ENCODE measurements at places on chromosomes 2 and 18. TPM values are rescaled to one million over a fixed set of nuclear protein-coding genes. Genes with fewer than 3 reads are reported as not detected.

The DLX1 gene
- 0.21 TPM for polyA plus RNA-seq

GRCh38 chr2:136211701-136212100 is 93.8 kb upstream of the CXCR4 start:
- no peak for DNase-seq
- H3K27me3 ChIP-seq: no peaks in the 10 kb centered on the region
- H3K27ac ChIP-seq: no peak overlapping the region
- peaks cover 6% of the 10 kb centered on the region for H3K4me1 ChIP-seq
- no peaks in the 10 kb centered on the region for H3K36me3 ChIP-seq
- no peak overlapping the region for H3K4me3 ChIP-seq

- no peak overlapping the region for H3K27ac ChIP-seq
- H3K4me3 ChIP-seq: no peak overlapping the region
- H3K36me3 ChIP-seq: no peaks in the 10 kb centered on the region
- H3K27me3 ChIP-seq: no peaks in the 10 kb centered on the region
- no peaks in the 10 kb centered on the region for H3K4me1 ChIP-seq
Measured at GRCh38 chr2:49982871-49983270, 828.6 kb upstream of the FSHR start.

GRCh38 chr2:143802871-143803650 is 673.8 kb downstream of the ARHGAP15 start:
- no peaks in the 10 kb centered on the region for H3K36me3 ChIP-seq
- H3K4me3 ChIP-seq: no peak overlapping the region
- H3K27ac ChIP-seq: no peak overlapping the region
- DNase-seq: no peak

DNA sequence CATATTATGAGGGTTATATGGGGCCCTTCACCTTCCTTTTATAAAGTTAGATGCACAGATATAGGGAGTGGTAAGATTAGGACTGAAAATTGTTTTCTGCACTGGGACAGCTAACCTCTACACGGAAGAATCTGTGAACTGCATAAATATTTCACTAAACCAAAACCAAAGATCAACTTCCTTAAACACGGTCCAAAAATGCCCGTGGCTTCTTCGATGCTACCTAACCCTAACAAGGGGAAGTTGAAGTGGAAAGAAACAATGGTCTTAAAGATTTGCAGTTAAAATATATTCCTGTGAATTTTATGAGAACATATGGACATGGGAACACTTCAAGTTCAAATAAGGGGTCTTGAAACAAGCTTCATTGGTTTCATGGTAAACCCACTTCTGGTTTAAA is 33.3 kb upstream of the PAX3 start:
- H3K36me3 ChIP-seq: no peaks in the 10 kb centered on the region
- no peak overlapping the region for H3K4me3 ChIP-seq
- DNase-seq: no peak
- H3K27me3 ChIP-seq: no peaks in the 10 kb centered on the region
- H3K27ac ChIP-seq: no peak overlapping the region

DNA sequence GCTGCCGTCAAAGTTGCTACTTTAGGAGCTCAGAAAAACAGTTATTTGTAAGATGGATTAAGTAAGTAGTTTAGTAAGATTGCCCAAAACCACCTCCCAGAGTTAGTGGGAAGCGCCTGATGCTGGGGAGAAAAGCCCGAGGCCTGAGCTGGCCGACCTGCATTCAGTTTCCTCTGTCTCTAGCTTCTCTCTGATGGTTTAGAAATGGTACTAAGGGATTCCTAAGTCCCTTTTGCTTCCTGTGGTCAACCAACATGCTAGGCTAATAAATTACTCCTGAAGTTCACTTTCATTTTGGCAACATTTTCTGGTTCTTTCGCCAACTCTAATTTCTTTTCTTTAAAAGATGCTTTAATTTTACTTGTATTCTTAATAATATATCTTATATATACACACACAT is 60.1 kb downstream of the ASAP2 start:
- H3K27me3 ChIP-seq: no peaks in the 10 kb centered on the region
- H3K4me3 ChIP-seq: no peak overlapping the region
- H3K36me3 ChIP-seq: no peaks in the 10 kb centered on the region
- no peak overlapping the region for H3K27ac ChIP-seq
- no peak for DNase-seq

The RAMP1 gene
- 13.9 TPM for polyA plus RNA-seq

DNA sequence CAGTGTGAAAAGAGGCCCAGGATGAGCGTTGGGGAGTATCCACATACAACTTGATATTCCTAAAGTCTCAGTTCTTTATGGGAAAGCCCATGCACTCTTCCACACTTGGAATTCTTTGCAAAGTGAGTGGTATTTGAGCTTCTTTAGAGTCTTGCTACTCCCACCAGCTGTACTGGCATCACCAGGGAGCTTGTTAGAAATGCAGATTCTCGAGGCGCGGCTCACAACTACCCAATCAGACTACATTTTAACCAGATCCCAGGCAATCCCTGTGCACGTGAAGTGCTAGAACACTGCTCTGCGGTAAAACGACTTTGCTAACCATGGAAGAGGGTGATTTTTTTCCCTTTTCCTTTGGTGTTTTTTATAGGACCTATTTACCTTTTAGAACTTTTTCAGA is 184.7 kb downstream of the NEDD4L start:
- no peaks in the 10 kb centered on the region for H3K4me1 ChIP-seq
- no peaks in the 10 kb centered on the region for H3K27me3 ChIP-seq
- H3K4me3 ChIP-seq: no peak overlapping the region
- H3K27ac ChIP-seq: no peak overlapping the region
- DNase-seq: no peak

GRCh38 chr18:50193796-50194630 is 934 bp downstream of the MYO5B start:
- peaks cover 14% of the 10 kb centered on the region for H3K4me1 ChIP-seq
- H3K27ac ChIP-seq: no peak overlapping the region
- no peaks in the 10 kb centered on the region for H3K27me3 ChIP-seq
- no peaks in the 10 kb centered on the region for H3K36me3 ChIP-seq
- peak; percentile 22 for DNase-seq

- no peaks in the 10 kb centered on the region for H3K36me3 ChIP-seq
- DNase-seq: peak; percentile 3
- H3K4me3 ChIP-seq: no peak overlapping the region
- no peak overlapping the region for H3K27ac ChIP-seq
- H3K27me3 ChIP-seq: no peaks in the 10 kb centered on the region
Measured at GRCh38 chr2:128777196-128778035, 458.7 kb upstream of the HS6ST1 start.

- H3K36me3 ChIP-seq: no peaks in the 10 kb centered on the region
- H3K4me3 ChIP-seq: no peak overlapping the region
- H3K27me3 ChIP-seq: no peaks in the 10 kb centered on the region
- no peak for DNase-seq
- H3K27ac ChIP-seq: no peak overlapping the region
- no peaks in the 10 kb centered on the region for H3K4me1 ChIP-seq
Measured at GRCh38 chr2:171367692-171368091, 66.1 kb downstream of the METTL8 start.

- no peak overlapping the region for H3K27ac ChIP-seq
- no peak overlapping the region for H3K4me3 ChIP-seq
- no peaks in the 10 kb centered on the region for H3K36me3 ChIP-seq
- no peaks in the 10 kb centered on the region for H3K4me1 ChIP-seq
- no peaks in the 10 kb centered on the region for H3K27me3 ChIP-seq
Measured at GRCh38 chr18:70197844-70198243, 7.6 kb downstream of the RTTN start.

GRCh38 chr18:53234610-53235009 is 894.6 kb downstream of the DCC start:
- no peak overlapping the region for H3K4me3 ChIP-seq
- H3K36me3 ChIP-seq: no peaks in the 10 kb centered on the region
- H3K4me1 ChIP-seq: no peaks in the 10 kb centered on the region
- no peak overlapping the region for H3K27ac ChIP-seq
- DNase-seq: no peak

The GTF2A1L gene
- 99.0 TPM for polyA plus RNA-seq

The NEB gene
- 18.6 TPM for polyA plus RNA-seq

- no peak overlapping the region for H3K4me3 ChIP-seq
- H3K27ac ChIP-seq: no peak overlapping the region
- DNase-seq: no peak
- no peaks in the 10 kb centered on the region for H3K27me3 ChIP-seq
- no peaks in the 10 kb centered on the region for H3K4me1 ChIP-seq
Measured at GRCh38 chr18:7830468-7830867, 263.4 kb downstream of the PTPRM start.

GRCh38 chr2:204743393-204743960 is 198.2 kb downstream of the PARD3B start:
- no peak overlapping the region for H3K27ac ChIP-seq
- no peak overlapping the region for H3K4me3 ChIP-seq
- H3K27me3 ChIP-seq: no peaks in the 10 kb centered on the region
- H3K36me3 ChIP-seq: no peaks in the 10 kb centered on the region
- no peak for DNase-seq

GRCh38 chr2:199572571-199572970 is 114.8 kb upstream of the SATB2 start:
- H3K4me3 ChIP-seq: no peak overlapping the region
- DNase-seq: no peak
- H3K36me3 ChIP-seq: no peaks in the 10 kb centered on the region
- no peaks in the 10 kb centered on the region for H3K27me3 ChIP-seq
- H3K27ac ChIP-seq: no peak overlapping the region

- no peaks in the 10 kb centered on the region for H3K36me3 ChIP-seq
- no peak overlapping the region for H3K27ac ChIP-seq
- no peak for DNase-seq
- no peak overlapping the region for H3K4me3 ChIP-seq
Measured at GRCh38 chr18:53426666-53427184, 797.7 kb downstream of the MBD2 start.

DNA sequence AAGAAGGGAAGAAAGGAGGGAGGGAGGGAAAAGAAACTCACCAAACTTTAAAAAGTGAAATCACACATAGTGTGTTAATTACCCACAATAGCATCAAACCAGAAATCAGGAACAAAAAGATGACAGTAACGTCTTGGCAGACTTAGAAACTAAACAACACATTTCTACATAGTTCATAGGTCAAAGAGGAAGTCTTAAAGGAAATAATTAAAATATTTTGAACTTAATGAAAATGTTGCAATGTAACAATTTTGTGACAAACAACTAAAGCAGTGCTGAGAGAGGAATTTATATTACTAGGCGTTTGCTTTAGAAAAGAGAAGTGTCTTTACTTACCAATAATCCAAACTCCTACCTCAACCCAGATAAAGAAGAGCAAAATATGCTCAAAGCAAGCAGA is 505.0 kb upstream of the ID2 start:
- H3K27ac ChIP-seq: no peak overlapping the region
- H3K27me3 ChIP-seq: no peaks in the 10 kb centered on the region
- H3K4me3 ChIP-seq: no peak overlapping the region
- H3K36me3 ChIP-seq: no peaks in the 10 kb centered on the region
- DNase-seq: no peak
